ENCODE measurements at places on chromosomes 6 and 20.
A peak's percentile ranks its signal among the peaks of the same experiment; 100 is the strongest.

DNA sequence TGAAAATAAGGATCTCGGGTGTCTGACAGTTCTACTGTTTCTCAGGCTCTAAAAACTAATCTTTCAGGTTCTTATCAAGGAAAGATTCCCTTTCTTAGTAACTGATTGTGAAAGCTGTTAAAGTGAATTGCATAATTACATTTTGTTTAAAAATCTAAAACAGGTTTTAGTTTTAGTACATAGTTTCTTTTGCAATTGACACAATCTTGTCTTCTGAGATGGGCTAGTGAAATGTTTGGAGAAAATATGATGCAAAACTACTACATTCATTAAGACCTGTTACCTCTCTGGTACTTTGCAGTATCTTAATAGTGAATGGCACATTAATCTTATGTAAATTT lies 298.4 kb downstream of the UTRN start:
- no peak for DNase-seq

- DNase-seq, result no peak
These were observed 448.7 kb downstream of the PREX1 start for GRCh38 chr20:48378976-48379675.

- DNase-seq, result peak; percentile 36
These were observed 7.8 kb downstream of the IL22RA2 start for GRCh38 chr6:137165375-137166246.

GRCh38 chr20:42193119-42193518 lies 574.9 kb upstream of the CHD6 start:
- DNase-seq, result no peak

DNA sequence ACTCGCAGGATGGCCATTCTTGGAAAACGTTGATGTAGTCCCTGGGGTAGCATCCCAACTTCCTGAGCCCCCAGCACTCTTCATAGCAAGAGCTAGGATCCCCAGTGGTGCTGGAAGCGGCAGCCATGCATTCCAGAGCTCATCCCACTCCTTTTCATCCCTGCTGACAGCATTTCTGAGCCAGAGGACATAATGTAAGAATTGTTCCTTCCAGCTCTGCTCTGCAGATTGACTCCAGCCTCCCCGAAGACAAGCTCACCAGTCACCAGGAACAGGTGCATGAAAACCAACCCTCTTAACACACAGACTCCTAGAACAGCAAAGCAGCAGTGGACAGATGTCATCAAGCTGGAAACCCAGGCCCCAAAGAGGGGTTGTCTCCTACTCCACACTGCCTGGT lies 3.8 kb downstream of the SLC13A3 start:
- DNase-seq, result no peak

- no peak for DNase-seq
These were observed 64.3 kb downstream of the EDN1 start for GRCh38 chr6:12354499-12354898.

GRCh38 chr6:7806711-7807110 lies 80.8 kb downstream of the BMP6 start:
- DNase-seq, result no peak
